ENCODE measurements at places on chromosomes 4 and X.

DNA sequence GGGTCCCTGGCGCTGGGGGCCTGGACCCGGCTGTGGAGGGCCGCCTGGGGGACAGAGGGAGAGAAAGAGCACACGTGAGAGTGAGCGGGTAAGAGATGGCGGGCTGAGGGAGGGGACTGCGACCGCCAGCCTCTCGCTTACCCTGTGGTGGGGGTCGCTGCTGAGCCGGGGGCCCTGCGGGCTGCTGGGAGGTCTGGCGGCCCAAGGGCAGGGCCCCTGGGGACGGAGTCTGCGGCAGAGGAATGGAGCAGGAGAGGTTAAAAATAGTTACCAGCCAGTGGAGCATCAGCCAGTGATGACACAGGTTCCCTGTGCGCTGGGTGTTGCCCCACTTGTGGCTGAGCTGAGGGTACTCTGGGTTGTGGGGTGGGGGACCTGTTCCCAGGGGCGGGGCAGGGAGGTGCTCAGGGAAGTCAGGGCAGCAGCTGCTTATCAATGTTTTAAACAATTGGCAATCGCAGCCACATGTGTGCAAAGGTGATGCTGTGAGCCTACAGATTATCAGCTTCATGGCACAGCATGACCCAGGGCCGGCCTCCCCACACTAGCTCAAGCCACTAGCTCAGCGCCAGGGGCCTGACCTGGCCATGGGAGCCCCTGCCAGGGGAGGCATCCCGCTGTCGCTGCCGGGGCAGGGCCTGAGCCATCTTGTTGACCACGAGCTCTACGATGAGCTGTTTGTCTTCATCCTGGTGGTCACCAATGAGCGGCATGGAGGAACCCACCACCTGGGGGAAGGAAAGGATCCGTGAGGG lies 7.5 kb upstream of the TIMP1 start:
- no peak for DNase-seq

DNA sequence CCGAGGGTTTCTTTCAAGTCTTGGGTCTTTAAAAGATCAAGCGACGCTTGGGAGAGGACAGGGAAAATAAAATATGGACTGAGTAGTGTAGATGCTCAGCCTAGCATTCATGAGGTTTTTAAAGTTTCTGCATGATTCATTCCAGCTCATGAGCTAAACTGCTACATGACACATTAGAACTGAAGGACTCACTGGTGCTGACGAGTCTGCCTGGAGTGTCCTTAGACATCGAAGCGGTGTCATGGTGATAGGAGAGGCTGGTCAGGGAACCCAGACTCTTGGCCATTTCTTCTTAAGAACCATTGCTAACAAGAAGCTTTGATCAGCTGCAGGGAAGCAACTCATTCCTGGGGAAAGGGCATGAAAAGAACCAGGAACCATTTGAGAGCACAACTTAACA lies 158.6 kb downstream of the TRIML1 start:
- DNase-seq: no peak

GRCh38 chrX:120761810-120762209 lies 113.9 kb downstream of the CT47B1 start:
- no peak for DNase-seq

- DNase-seq: no peak
Observed at GRCh38 chr4:100984901-100985300, 362.4 kb downstream of the PPP3CA start.
